ENCODE measurements at places on chromosomes 11 and 22.

GRCh38 chr11:122441666-122442035 lies 213.9 kb upstream of the UBASH3B start:
- no peak for DNase-seq

DNA sequence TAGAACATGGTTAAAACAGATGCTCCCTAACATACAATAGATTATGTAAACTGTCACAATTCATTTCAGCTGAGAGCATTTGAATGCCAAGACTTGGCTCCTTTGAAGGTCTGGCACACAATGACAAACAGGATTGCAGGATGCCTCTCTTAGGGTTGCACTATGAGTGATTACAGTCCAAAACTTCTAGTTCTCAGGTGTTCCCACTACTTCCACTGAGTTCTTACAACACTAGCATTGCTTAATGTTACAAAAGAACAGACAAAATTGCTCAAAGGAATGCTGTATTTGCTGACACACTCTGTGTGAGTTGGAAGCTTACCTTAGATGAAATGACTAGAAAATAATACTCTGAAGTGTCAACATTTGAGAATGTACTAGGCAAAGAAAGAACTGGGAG lies 2413.8 kb upstream of the RAG2 start:
- DNase-seq, result no peak

DNA sequence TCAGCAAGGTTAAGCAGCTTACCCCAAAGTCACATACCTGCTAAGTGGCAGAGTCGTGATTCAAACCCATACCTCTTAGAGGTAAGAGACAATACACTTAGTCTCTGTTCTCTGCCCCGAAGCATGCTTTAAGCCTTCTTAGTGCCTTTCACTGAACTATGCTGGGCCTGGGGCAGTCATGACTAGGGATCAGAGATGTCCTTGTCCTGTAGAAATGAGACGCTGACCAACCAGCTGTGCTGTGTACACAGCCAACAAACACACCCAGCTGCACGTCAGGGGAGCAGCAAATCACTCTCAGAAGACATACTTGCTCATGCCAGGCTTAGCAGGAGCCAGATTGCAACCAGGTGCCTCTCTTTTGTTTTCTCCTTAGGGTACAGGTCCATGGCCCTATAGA lies 255.7 kb downstream of the BUD13 start:
- no peak for DNase-seq

DNA sequence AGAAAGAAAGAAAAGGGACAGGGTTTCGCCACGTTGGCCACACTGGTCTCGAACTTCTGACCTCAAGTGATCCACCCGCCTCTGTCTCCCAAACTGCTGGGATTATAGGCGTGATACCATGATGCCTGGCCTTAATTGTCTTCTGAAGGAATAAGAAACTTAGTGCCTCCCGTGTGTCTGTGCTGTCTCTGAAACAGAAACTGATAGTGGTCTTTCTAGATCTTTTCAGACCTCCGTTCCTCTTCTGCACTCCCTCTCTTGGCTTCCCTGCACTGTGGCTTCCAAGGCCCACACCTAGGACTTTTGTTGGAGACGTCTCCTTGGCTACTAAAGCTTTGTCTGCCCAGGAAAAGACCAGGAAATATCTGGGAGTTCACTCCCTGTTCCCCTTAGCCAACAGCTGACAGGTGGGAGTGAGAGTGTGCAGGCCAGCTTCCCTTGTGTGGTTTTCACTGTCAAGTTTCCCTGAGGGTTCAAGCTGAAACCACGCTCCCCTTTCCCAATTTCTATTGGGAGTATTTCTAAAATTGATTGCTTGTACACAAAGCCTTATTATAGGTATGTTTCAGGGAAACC lies 10.1 kb upstream of the HTR3B start:
- no peak for DNase-seq

- no peak for DNase-seq
Observed at GRCh38 chr11:131309776-131310175, 60.6 kb upstream of the NTM start.

- no peak for DNase-seq
Observed at GRCh38 chr11:105124756-105125155, 14.8 kb downstream of the CARD18 start.

- no peak for DNase-seq
Observed at GRCh38 chr11:100545556-100545955, 141.5 kb upstream of the ARHGAP42 start.

GRCh38 chr11:65425971-65426838 lies 3.6 kb downstream of the NEAT1 start:
- peak; percentile 85 for DNase-seq

DNA sequence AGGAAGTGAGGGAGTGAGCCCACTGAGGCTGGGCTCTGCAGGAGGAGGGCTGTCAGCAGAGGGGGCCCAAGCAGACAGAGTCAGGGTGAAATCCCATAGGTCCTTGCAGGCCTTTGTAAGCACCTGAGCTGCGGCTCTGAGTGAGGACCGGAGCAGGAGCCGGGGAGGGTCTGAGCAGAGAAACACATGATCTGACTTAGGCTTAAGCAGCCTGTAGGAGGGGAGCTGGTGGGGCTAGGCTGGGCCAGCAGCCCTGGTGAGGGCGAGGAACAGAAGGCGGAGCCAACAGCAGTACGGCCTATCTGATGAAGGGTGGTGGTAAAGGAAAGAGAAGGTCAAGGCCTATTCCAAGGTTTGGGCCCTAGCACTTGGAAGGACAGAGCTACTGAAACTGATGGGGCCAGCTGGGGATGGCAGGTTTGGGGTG lies 26.9 kb upstream of the CBX7 start:
- DNase-seq, result no peak

GRCh38 chr11:9219115-9219514 lies 46.0 kb downstream of the DENND5A start:
- DNase-seq, result no peak

GRCh38 chr11:126662035-126662790 lies 306.7 kb downstream of the ST3GAL4 start:
- DNase-seq, result no peak

DNA sequence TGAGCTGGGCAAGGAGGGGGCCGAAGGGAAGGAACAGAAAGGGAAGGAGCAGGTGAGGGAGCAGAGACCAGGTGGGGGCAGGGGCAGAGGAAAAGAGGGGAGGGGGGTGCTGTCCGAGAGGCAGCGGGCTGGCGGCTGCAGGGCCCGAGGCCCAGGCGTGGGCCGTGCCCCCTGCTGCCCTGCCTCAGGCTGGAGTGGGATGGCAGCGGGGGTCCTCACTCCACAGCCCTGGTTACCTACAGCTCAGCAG lies 2.3 kb downstream of the IGF2 start:
- no peak for DNase-seq

DNA sequence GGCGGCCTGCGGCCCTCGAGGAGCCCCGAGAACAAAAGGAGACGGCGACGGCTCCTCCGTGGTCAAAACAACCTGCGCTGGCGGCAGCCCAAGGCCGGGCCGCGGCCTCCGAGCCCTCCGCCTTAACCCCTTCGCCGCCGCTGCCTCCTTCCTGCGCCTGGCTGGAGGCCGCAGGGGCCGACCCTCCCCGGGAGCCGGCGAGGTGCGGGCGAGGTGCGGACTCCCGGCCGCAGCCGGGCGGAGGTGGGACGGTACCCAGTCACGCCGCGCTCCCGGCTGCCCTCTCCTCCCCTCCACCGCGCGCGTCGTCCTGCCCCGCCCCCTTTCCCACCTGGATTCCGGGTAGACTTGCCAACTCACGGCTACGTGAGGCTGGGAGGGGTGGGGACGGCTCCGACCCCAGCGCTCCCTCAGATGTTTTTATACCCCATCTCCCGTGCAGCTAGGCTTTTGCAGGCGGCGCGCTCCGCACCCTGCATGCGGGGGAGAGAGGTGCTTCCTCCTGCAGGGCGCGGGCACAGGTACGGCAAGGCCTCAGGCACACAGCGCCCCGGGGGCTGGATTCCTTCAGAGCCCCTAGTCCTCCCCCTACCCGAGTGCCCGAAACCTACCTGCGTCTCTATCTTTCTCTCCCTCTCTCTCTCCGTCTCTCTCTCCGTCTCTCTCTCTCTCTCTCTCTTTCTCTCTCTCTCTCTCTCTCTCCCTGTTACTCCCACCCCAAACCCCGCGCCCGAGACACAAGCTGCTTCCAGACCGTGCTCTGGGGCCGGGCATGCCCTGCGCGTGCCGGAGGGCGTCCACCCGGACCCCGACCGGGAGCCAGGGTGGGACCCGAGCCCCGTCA lies 2.0 kb downstream of the PDGFB start:
- peak; percentile 40 for DNase-seq

DNA sequence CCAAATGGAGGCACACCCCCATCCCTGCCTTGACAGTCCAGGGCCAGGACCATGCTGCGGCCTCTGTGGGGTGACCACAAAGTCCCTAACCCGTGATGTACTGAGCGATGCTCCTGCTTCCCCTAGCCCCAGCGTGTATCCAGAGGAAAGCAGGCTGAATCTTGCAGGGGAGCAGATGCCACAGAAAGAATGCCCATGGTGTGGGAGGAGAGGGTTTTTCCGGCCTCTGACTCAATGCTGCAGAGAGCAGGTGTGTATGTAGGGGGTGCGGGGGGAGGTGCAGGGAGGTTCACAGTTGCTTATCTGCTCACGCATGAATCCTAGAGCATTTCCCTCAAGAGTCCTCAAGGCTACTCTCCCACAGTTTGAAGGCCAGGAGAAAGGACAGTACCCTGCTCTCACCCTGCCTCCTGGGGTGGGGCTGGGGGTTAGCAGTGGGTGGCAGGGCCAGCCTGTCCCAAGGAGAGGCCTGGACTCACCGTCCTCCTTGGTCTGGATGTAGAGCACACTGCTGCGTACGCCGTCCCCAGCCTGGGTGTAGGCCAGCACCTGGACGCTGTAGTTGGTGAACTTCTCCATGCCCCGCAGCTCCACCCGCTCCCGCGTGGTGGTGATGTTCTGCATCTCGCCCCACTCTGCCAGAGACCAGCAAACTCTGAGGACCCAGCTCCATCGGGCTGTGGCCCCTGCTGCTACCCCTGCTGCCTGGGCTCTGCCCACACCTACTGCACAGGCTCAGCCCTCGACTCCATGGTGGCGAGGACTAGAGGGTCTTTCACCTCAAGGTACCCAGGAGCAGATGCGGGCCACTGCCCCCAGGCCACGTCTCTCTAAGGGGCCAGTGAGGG lies 130.8 kb downstream of the CEP164 start:
- DNase-seq, result no peak

GRCh38 chr11:57124917-57125316 lies 56.8 kb upstream of the LRRC55 start:
- no peak for DNase-seq

- DNase-seq, result no peak
Observed at GRCh38 chr11:57410287-57410686, 16.6 kb downstream of the SLC43A3 start.

GRCh38 chr11:72609045-72609444 lies 65.2 kb downstream of the PDE2A start:
- DNase-seq, result peak; percentile 8

DNA sequence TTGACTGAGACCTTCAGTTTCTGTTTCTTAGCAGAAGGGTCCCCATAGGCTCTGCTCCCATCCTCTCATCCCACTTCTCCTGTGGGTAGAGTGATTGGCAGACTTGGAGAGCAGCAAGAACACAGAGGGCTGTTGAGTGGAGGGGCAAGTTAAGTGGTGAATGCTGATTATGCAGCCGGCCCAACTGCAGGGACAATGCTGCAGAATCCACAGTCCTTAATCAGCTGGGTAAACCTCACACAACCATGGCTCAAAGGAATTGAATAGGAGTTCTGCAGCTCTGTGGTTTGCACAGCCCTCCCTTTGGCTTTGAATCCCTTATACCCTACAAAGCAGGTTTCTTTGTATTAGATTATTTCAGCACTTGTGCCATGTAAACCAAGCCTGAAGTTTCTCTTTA lies 161.1 kb downstream of the NAV2 start:
- DNase-seq, result no peak

GRCh38 chr11:38818720-38819119 lies 2220.7 kb upstream of the RAG2 start:
- no peak for DNase-seq

DNA sequence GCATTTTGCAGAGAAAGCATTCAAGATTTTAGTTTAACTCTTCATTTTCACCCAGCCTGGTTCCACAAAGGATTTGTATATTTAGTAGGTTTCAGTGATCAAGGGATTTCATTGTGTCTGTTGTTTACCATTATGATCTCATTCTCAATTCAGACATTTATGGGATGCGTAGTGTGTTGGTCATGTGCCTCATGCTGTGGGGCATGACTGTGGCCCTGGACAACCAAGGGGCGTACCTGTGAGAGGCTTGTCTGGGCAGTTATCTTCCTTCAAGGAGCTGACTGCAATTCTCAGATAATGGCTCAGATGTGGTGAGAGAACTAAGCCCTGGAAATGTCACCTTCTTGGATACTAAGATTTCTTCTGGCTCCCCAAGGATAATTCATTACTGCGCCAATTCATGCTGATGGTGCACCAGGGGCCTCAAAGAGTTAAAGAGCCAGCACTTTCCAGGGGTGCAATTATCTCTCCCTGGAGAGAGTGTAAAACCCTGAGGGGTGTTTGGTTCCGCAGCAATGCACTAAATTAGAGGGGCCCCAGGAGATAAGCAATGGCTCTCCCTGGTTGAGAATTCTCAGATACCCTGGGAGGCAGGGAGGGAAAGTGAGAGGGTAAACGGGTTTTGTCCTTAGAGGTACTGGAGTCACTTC lies 32.2 kb downstream of the SLC6A5 start:
- DNase-seq, result no peak

DNA sequence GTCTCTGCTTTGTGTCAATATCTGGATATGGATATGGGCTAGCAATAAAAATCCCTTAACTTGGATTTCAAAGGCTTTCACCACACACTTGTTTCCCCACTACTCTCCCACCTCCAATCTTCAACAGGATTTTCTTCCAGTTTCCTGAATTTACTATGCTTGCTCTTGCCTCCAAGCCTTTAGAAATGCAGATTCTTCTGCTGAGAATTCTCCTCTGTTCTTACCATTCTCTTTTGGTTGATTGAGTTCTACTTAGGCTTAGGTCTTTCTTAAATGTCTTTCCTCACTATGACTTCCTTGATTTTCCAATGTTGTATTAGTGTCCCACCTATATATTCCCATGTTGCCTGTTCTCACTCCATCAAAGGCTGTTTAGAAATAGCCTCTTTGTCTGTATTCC lies 1502.4 kb upstream of the TENM4 start:
- DNase-seq, result no peak

- no peak for DNase-seq
Observed at GRCh38 chr11:131231317-131231940, 139.0 kb upstream of the NTM start.

DNA sequence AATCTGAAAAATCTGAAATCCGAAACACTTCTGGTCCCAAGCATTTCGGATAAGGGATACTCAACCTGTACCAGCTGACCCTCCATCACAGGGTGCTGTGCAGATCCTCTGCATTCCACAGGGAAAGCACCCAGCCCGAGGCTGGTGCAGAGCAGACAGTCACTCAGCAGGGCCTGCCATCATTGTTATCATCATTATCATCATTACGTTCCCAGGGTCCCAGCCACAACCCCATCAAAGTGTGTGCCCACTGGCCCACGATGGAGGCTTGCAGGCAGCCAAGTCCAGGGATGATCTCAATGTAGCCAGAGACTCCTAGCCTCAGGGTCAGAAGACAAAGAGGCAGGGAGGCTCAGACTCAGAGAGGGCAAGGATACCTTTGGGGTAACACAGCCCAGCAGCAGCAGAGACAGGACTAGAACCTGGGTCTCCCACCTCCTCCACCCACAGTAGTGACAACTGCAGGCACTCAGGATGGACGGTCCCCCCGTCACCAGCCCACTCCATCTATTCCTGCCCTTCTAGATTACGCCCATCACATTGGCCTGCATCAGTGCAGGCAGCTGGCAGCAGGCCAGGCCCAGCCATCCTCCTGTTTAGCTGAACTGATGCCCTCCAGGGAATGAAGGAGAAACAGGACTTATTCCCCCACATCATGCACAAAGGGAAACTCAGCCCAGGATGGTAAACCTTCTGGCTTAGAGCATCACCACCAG lies 10.3 kb downstream of the GAL3ST1 start:
- no peak for DNase-seq

Measured in CD4-positive, alpha-beta T cell treated with Interleukin-2 at 100 ng/mL for 4 hours (primary cell).